Brain microvascular endothelial cell (primary cell): ENCODE measurements at places on chromosomes 2 and 18.

GRCh38 chr18:80176334-80177073, 67.4 kb downstream of the ADNP2 start:
- no peak for DNase-seq

GRCh38 chr2:100412881-100413321, 4.6 kb downstream of the CHST10 start:
- no peak for DNase-seq

- no peak for DNase-seq
Measured at GRCh38 chr2:144027593-144027992, 492.3 kb downstream of the ZEB2 start.

DNA sequence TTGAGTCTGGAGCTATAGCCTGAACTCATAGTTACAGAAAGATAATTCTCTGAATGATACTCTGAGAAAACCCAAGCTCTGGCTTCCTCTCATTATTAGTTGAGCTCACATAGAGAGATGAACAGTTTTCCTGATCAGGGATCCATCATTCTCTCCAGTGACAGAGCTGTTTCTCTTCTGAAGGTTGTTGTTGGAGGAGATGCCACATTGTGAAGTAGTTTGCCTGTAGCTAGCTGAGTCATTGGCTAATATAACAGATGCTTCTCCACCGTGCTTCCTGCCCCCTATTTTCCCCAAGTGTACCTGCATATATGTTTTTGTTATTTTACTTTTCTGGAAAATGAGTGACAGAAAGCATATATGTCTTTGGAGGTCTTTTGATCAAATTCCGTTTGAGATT, 64.6 kb downstream of the OSBPL6 start:
- no peak for DNase-seq

GRCh38 chr2:138949517-138949916, 169.3 kb upstream of the NXPH2 start:
- no peak for DNase-seq

GRCh38 chr2:156907806-156908205, 349.7 kb upstream of the GALNT5 start:
- no peak for DNase-seq
